Astrocyte (in vitro differentiated cells and primary cell): ENCODE measurements at places on chromosomes 2 and 18. TPM values are rescaled to one million over a fixed set of nuclear protein-coding genes. Genes with fewer than 3 reads are reported as not detected.

The CPLX4 gene
- not detected in 2 replicates for total RNA-seq

The SCN7A gene
- 0.36 and 0.50 TPM in 2 replicates for total RNA-seq

The ERCC3 gene
- 33.1 and 34.8 TPM in 2 replicates for total RNA-seq

The SERPINB2 gene
- total RNA-seq: 0.60 and 1.7 TPM in 2 replicates

The TACR1 gene
- total RNA-seq: not detected in 2 replicates

The CHRND gene
- not detected in 2 replicates for total RNA-seq

The NOSTRIN gene
- not detected in 2 replicates for total RNA-seq

The R3HDM1 gene
- total RNA-seq: 39.5 and 44.7 TPM in 2 replicates

The SCYGR6 gene
- total RNA-seq: not detected in 2 replicates

GRCh38 chr2:44537264-44537663 lies 175.5 kb downstream of the CAMKMT start:
- DNase-seq: no peak
- H3K4me1 ChIP-seq: no peaks in the 10 kb centered on the region
- no peaks in the 10 kb centered on the region for H3K27me3 ChIP-seq
- H3K4me3 ChIP-seq: no peak overlapping the region

DNA sequence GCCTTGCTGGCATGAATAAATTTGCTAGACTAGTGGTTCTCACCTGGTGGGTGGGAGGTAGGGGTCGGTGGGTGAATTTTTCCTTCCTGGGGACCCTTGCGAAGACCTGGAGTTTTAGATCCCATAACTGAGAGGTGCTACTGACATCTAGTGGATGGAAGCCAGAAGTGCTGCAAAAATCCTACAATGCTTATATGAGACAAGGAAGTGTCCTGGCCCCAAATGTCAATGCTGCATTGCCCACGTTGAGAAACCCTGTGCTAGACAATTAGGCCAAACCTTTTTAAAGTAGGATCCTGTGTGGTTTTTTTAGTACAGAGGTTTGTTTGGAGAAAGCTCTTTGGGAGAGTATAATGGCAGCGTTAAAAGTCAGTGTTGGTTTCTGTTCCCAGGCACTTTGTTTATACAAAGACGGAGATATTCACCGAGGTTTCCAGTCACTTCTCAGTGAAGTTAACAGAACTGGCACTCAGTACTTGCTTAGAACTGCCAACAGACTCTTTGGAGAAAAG lies 9.6 kb downstream of the SERPINB8 start:
- DNase-seq: peak; percentile 53
- peaks cover 21% of the 10 kb centered on the region for H3K36me3 ChIP-seq
- H3K27me3 ChIP-seq: no peaks in the 10 kb centered on the region
- H3K4me3 ChIP-seq: peak overlapping the region; percentile 12
- H3K4me1 ChIP-seq: peaks cover 5% of the 10 kb centered on the region
- no peak overlapping the region for H3K27ac ChIP-seq

GRCh38 chr2:108776475-108776874 lies 10.1 kb upstream of the CCDC138 start:
- no peak for DNase-seq
- no peak overlapping the region for H3K27ac ChIP-seq

DNA sequence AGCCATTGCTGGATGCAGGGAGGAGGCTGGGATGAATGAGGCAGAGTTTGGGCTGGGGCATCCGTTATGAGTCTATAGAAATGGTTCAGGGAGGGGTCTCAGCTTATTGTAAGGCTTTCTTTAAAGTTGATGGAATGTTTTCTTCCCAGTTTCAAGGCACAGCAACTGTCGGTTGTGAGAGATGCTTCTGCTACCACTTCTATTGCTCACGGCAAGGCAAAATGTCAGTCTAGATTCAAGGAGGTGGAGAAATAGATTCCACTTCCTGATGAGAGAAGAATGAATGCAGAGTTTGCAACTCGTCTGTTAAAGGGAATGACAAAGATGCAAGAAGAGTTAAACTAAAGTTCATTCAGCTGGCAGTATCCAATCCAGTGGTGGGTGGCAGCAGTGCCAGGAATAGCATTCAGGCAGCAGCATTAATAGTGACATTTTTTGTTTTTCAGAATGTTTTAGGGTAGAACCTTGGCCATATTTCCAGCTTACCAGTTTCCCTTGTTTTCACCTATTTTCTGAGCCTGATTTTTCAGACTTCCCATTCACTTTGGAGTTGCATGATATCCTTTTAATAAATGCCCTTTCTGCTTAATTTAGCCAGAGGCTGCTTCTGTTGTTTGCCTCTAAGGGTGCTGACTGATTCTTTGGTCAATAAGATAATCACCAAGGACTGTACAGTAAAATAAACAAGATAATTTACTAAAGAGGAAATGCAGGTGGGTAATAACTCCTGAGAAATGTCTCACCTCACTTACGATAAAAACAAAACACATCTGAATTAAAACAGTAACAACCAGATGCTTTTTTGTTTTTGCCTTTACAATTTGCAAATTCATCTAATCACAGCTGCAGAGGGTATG lies 138.4 kb downstream of the RPIA start:
- no peaks in the 10 kb centered on the region for H3K4me1 ChIP-seq
- H3K27ac ChIP-seq: no peak overlapping the region
- DNase-seq: no peak
- H3K4me3 ChIP-seq: no peak overlapping the region

DNA sequence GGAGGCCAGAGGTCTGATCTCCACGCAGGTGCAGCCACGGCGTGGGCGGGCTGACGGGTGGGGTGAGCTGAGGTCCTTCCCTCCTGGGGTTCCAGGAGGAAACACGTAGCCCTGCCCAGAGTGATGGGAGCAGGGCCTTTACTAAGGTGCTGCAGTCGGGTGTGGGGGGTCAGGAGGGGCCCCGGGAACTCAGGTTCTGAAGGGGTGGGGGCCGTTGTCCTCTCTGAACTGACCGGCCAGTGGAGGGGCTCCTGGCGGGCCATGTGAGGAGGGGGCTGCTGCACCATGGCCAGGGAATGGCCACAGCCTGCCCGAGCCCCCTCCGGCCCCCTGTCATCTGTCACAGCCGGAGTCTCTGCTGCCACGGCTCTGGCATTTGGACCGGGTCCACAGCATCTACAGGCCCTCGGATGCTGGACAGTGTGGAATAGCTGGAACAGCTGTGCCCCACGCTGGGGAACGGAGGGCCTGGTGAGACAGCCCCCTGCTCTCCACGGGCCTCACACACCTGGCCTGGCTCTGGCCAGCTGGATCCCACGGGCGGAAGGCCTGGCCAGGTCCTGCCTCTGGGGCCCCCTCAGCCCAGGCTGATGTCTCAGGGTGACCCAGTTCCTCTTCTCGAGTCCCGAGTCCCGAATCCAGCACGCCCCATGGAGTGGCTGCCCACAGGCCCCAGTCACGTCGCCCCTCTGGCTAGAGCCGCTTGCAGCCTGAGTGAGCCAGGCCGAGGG lies 145.6 kb upstream of the GPC1 start:
- no peak overlapping the region for H3K27ac ChIP-seq
- no peaks in the 10 kb centered on the region for H3K36me3 ChIP-seq
- DNase-seq: no peak
- no peaks in the 10 kb centered on the region for H3K4me1 ChIP-seq
- H3K27me3 ChIP-seq: no peaks in the 10 kb centered on the region

GRCh38 chr2:41337956-41338355 lies 709.9 kb upstream of the PKDCC start:
- H3K4me1 ChIP-seq: no peaks in the 10 kb centered on the region
- no peak overlapping the region for H3K27ac ChIP-seq
- no peaks in the 10 kb centered on the region for H3K36me3 ChIP-seq

- H3K36me3 ChIP-seq: no peaks in the 10 kb centered on the region
- H3K27ac ChIP-seq: peak overlapping the region; percentile 52
- DNase-seq: no peak
- H3K4me3 ChIP-seq: no peak overlapping the region
- H3K27me3 ChIP-seq: no peaks in the 10 kb centered on the region
Measured at GRCh38 chr2:9263428-9263827, 56.8 kb downstream of the ASAP2 start.

GRCh38 chr2:197760293-197760657 lies 24.8 kb downstream of the BOLL start:
- H3K36me3 ChIP-seq: no peaks in the 10 kb centered on the region
- H3K4me3 ChIP-seq: no peak overlapping the region
- H3K27ac ChIP-seq: no peak overlapping the region
- no peaks in the 10 kb centered on the region for H3K27me3 ChIP-seq

- H3K4me1 ChIP-seq: peaks cover 32% of the 10 kb centered on the region
- DNase-seq: no peak
- peaks cover 12% of the 10 kb centered on the region for H3K36me3 ChIP-seq
- no peaks in the 10 kb centered on the region for H3K27me3 ChIP-seq
- H3K4me3 ChIP-seq: no peak overlapping the region
- no peak overlapping the region for H3K27ac ChIP-seq
Measured at GRCh38 chr18:58335223-58335622, 291.2 kb downstream of the NEDD4L start.

GRCh38 chr2:48715042-48715899 lies 40.3 kb downstream of the LHCGR start:
- peak; percentile 79 for DNase-seq
- H3K4me3 ChIP-seq: no peak overlapping the region
- H3K4me1 ChIP-seq: peaks cover 18% of the 10 kb centered on the region
- H3K27ac ChIP-seq: no peak overlapping the region
- no peaks in the 10 kb centered on the region for H3K36me3 ChIP-seq

DNA sequence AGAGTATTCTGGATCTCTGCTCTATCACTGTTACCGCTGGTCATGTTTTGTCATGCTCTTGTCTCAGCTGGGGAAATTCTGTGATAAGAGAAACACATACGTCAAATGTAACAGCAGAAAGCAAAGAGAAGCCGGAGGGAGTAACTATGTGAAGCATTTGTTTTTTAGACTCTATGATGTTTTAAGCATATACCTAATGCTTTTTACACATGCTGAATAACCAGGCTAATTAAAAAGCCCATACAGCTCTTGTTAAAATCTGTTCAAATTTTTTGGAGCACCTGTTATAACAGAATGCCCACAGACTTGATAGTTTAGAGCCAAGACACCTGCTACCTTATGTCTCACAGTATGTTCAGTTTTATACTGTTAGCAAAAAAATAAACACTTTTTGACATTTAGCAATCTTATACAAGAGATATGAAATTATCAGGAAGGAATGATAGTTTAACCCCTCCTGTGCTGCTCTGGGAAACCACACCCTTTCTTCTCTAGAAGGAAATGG lies 92.3 kb upstream of the TANK start:
- H3K27ac ChIP-seq: no peak overlapping the region
- DNase-seq: no peak
- H3K27me3 ChIP-seq: no peaks in the 10 kb centered on the region
- H3K36me3 ChIP-seq: no peaks in the 10 kb centered on the region

- H3K27ac ChIP-seq: no peak overlapping the region
- no peaks in the 10 kb centered on the region for H3K36me3 ChIP-seq
- H3K4me1 ChIP-seq: peaks cover 9% of the 10 kb centered on the region
- no peak overlapping the region for H3K4me3 ChIP-seq
- no peak for DNase-seq
- no peaks in the 10 kb centered on the region for H3K27me3 ChIP-seq
Measured at GRCh38 chr2:165957030-165957675, 3.6 kb upstream of the TTC21B start.

DNA sequence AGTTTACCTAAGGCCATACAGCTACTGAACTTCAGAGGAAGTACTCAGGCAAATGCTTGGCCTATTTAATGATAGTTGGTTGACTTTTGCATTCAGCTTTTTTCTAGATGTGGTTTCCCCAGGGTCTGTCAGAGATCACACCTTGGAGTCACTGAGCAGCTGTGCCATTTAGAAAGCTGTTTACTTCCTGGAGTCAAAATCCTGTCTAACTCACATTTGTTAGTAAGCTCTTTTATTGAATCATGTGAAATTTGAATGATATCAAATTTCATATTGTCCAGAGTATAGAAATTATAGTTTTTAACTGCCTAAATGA lies 7.6 kb upstream of the TRIB2 start:
- no peak overlapping the region for H3K4me3 ChIP-seq
- DNase-seq: no peak
- H3K4me1 ChIP-seq: no peaks in the 10 kb centered on the region
- no peak overlapping the region for H3K27ac ChIP-seq
- no peaks in the 10 kb centered on the region for H3K36me3 ChIP-seq
- no peaks in the 10 kb centered on the region for H3K27me3 ChIP-seq

- DNase-seq: no peak
- no peaks in the 10 kb centered on the region for H3K4me1 ChIP-seq
Measured at GRCh38 chr18:45851161-45851925, 25.9 kb downstream of the SIGLEC15 start.

GRCh38 chr18:10207682-10208345 lies 246.6 kb upstream of the APCDD1 start:
- H3K4me3 ChIP-seq: no peak overlapping the region
- no peak for DNase-seq
- no peaks in the 10 kb centered on the region for H3K4me1 ChIP-seq
- no peaks in the 10 kb centered on the region for H3K36me3 ChIP-seq

- no peaks in the 10 kb centered on the region for H3K4me1 ChIP-seq
- DNase-seq: no peak
- no peaks in the 10 kb centered on the region for H3K36me3 ChIP-seq
- H3K4me3 ChIP-seq: no peak overlapping the region
Measured at GRCh38 chr2:220452561-220452960, 825.1 kb downstream of the SLC4A3 start.

DNA sequence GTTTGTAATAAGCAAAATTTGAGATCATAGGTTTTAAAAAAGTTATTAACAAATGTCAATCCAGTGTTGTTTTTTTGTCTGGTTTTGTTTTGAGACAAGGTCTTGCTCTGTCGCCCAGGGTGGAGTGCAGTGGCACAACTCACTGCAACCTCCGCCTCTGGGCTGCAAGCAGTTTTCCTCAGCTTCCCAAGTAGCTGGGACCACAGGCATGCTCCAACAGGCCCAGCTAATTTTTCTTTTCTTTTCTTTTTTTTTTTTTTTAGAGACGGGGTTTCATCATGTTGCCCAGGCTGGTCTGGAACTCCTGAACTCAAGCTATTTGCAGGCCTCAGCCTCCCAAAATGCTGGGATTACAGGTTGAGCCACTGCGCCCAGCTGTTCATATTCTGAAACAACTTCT lies 31.3 kb downstream of the GALNT3 start:
- H3K27me3 ChIP-seq: no peaks in the 10 kb centered on the region
- H3K4me3 ChIP-seq: no peak overlapping the region
- H3K4me1 ChIP-seq: no peaks in the 10 kb centered on the region
- no peak for DNase-seq

DNA sequence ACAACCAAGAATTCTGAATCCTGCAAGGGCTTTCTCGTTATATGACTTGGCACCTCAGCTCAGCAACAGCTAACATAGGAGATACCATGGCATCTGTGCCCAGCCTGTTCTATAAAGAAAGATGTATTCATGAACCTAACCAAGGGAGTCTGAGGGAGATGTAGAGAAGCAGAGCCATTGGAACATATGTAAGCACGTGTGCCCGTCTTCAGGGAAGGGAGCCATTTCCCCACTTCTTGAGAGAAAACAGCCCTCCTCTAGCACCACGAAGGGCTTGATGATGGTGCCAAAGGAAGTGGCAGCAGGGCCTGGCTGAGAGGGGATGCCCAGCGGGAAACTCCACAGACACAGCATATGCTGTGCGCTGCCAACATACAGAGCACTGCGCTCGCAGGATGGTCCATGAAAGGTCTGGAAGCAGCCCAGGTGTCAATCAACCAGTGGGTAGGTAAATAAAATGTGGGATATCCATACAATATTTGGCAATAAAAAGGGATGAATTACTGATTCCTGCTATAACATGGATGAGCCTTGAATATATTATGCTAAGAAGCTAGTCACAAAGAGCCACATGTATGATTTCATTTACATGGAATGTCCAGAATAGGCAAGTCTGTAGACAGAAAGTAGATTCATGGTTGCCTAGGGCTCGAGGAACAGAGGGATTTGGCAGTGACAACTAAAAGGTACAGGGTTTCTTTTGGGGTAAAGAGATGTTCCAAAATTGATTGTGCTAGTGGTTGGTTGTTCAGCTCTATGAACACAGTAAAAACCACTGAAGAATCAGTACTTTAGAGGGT lies 16.1 kb downstream of the TMEM247 start:
- H3K36me3 ChIP-seq: no peaks in the 10 kb centered on the region
- H3K4me3 ChIP-seq: no peak overlapping the region
- H3K27ac ChIP-seq: no peak overlapping the region
- peaks cover 23% of the 10 kb centered on the region for H3K4me1 ChIP-seq
- no peaks in the 10 kb centered on the region for H3K27me3 ChIP-seq
